ENCODE measurements at places on chromosomes 2 and 18.
A peak's percentile ranks its signal among the peaks of the same experiment; 100 is the strongest.

- DNase-seq: no peak
Observed at GRCh38 chr18:68841301-68841700, 43.4 kb downstream of the CCDC102B start.

- no peak for DNase-seq
Observed at GRCh38 chr2:58938988-58939387, 697.9 kb upstream of the FANCL start.

- no peak for DNase-seq
Observed at GRCh38 chr18:50614838-50615237, 55.0 kb downstream of the MAPK4 start.

DNA sequence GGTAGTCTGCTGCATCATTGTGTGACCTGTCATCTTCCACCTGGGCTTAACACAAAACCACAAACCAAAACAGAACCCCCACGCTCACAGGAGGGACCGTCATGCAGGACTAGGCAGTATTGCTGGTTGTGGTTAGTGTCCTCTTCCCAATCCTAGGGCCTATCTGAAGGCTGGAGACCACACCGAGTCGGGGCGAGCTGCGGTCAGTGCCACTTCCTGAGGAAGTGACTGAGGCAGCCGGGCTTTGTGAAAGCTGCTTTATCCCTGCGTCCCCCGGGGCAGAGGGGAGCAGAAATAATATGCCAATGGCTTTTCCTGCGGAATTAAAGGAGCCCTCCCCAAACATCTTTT lies 22.9 kb downstream of the ZNF532 start:
- no peak for DNase-seq

DNA sequence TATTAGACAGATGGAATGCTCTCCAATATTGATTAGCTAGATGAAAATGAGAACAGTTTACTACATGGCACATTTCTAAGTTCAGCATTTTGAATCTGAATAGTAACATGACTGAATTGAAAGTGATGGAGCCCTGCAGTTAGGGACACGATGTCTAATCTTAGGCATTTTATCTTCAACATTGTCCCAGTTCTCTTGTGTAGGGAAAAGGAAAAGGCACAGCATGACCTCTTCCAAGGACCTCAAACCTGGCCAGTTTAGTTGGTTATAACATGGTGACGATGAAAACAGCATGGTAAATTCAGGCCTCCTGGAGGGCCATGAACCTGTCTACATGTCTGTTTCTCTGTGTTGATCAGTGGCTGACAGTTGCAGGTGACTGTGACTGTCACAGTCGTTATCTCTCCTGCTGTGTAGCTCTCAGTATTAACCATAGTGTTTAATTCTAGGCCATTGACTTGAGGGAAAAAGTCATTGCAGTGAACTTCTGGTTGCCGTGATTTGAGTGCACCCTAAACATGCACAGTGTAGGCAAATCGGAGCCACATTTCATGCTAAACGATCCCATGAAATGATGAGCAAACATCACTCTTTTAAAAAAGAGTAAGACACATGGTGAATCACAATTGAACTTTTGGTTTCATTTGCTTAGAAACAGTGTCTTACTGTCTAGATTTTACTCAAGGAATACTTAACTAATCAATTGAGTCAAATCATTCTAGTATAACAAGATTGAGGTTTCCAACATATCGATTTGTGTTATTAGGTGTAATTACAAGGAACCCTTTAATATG lies 129.7 kb downstream of the PHLPP1 start:
- no peak for DNase-seq

GRCh38 chr18:7329016-7329415 lies 98.1 kb downstream of the LRRC30 start:
- DNase-seq: no peak

DNA sequence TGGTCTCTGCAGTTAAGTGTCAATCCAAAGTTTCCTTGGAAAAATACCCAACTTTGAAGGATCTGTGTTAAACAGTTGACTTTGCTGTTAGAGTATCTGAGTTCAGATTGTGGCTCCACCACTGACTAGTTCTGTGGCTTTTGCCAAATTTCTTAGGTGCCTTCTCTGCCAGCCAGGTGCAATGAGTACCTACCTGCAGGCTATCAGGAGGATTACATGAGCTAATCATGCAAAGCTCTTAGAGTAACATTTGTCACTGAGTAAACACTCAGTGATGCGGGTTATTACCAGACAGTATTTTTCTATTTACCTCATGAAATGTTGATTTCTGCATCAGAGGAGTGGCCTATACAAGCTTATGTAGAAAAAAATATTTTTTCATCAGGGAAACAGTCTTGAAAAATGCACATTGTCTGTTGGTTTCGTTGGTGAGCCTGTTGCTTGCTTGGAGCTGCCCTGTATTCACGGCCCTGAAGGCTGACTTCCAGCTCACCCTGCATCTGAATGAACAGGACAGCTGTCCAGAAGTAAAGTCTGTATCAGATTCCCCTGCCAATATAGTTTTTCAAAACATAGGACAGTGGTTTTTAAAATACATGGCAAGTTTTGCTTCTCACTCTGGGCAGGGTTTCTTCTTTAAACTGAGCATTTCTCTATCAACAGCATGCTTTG lies 235.1 kb downstream of the CDCA7 start:
- DNase-seq: peak; percentile 12

DNA sequence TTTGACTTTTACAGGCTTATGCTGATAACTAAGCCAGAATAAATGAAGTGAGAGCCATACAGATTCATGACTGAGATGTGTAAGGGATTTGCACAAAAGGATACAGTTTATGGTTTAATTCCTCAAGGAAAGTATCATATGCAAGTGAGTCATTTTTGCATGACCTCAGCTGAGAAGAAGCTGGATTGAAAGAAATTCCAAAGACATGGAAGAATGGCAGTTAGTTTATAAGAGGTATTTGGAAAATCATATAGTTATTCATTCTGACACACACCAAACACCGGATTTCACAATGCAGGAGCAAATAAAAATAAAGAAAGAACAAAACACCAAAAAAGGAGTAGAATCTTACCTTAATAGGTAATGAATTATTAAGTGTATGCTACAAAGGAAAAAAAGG lies 83.2 kb upstream of the RND3 start:
- DNase-seq: peak; percentile 45

DNA sequence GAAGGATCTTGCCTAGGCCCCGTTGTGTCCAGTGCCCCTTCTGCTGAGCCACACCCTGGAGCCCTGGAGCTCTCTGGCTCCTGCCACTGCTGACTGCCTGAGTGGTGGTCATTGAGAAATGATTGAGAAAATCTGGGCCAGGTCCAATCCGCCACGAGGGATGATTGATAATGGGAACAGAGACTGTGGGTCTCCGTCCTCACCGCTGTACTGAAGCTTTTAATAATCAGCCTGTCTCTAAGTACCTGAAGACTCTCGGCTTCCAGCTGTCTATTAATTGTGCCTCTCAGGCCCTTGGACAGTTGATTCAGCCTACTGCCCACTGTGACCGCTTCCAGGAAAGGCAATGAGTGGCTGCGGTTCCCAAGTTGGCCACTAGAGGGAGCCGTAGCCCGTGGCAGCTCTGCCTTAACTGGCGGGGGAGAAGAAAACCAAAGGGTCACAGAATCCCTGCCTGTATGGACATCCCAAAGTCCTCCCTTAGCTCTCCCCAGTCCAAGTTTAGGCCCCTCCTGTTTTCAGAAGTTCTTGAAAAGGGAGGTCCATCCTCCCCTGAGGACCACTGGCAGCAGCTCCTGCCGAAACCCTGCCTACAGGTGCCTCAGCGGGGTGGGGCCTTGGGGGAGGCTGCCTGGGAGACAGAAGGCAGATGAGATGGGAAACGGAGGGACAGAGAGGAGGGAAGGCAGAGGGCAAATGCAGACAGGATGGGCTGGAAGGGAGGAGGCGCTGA lies 213.6 kb downstream of the TNS1 start:
- DNase-seq: peak; percentile 35

GRCh38 chr2:29706171-29706720 lies 215.1 kb downstream of the ALK start:
- peak; percentile 3 for DNase-seq

DNA sequence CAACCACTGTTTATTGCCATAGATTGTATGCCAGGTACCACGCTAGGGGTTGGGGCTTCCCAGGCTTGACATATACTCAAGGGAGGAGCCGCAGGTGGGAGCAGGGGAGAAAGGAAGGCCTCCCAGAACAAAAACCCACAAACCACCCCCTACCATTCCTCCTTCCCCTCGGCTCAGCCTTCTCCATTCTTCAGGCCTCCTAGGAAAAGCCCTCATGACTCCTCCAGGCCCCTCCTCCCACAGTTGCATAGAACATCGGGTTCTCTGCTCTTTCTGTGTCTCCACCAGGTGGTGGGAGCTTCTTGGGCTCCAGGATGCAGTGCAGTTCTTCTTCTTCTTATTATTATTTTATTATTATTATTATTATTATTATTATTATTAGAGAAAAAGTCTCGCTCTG lies 80.3 kb downstream of the ZFP36L2 start:
- DNase-seq: no peak

DNA sequence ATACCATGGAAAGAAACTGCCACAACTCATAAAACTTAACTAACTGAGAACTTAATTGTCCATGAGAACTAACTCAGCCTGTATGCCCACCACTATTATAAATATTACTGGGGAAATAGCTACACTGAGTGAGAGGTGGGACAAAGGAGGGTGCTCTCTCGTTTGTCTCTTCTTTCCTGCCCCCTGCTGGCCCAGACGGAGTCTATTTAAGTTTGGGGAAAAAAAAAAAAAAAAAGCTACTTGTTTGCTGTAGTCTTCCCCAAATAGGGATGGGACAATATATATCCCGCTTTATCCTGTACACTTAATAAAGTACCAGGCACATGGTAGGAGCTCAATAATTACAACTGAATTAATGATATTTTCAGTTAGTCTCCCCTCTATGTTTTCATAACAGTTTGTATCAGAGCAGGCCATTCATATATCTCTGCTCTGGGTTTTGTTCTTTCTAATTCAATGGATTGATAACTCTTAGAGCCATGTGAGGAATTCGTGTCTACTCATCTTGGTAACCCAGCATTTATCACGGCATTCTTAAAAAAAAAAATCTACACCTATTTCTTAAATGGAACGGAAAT lies 647.6 kb upstream of the PKDCC start:
- DNase-seq: no peak

GRCh38 chr2:56898986-56899385 lies 715.2 kb downstream of the CCDC85A start:
- DNase-seq: no peak

GRCh38 chr2:44077942-44078511 lies 82.2 kb upstream of the LRPPRC start:
- no peak for DNase-seq

GRCh38 chr2:177633111-177633510 lies 240.5 kb downstream of the AGPS start:
- no peak for DNase-seq

GRCh38 chr2:84395820-84396219 lies 63.3 kb downstream of the SUCLG1 start:
- peak; percentile 18 for DNase-seq

GRCh38 chr2:86045541-86045940 lies 60.1 kb downstream of the POLR1A start:
- no peak for DNase-seq

GRCh38 chr2:234818937-234819336 lies 132.9 kb upstream of the SH3BP4 start:
- DNase-seq: no peak

DNA sequence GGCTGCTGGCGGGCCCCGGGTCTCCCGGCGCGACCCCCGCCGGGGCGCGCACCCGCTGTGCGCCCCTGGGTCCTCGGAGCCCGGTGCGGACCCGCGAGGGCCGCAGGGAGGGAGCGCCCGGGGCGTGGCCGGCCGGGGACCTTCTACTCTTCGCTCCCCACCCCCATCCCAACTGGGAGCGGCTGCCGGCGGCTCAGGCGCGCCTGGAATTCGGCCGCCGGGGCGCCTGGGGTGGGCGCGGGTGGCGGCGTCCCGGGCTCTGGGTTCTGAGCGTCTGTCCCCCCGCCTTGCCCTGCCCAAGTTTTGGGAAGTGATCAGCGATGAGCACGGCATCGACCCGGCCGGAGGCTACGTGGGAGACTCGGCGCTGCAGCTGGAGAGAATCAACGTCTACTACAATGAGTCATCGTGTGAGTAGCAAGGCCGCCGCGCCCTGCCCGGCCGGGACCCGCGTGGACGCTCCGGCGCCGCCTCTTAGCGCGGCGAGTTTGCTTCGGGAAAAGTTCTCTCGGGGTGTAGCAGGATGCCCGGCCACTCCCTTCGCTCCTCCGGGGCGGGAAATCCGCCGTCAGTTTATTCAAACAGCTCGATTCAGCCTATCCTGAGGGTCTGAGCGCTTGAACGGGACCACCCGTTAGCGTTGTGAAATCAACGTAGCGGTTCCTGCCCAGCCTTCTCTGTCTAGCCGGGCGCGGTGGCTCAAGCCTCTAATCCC lies 502 bp downstream of the TUBB6 start:
- DNase-seq: peak; percentile 47

DNA sequence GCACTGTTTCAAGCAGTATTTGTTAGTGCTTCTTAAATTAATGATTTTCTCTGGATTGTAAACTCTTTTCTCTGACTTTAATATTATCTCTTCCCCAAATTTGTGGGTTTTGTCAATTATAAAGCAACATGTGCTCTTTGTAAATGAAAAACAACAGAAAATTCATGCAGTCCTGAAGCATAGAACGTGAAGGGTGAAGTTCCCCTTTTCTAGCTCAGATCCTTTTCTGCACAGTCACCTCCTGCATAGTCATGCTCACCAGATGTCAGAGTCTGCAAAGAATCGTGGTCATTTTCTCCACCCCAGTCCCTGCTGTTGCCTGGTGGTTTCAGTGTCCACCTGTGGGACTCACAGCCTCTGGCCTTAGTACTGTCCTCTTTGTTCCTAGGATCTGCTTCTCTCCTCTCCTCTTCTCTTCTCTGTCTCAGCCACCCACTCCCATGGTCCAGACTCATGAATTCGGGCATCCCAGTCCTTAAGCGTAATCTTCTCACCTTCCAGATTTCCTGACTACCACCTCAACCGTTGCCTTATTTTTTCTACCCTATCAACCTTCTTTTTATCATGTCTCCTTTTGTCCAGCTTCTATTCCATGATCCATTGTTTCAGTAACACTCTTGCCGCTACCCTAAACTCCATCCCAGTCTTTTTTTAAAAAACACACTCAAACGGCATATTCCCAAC lies 229.1 kb downstream of the RTP5 start:
- DNase-seq: no peak

- no peak for DNase-seq
Observed at GRCh38 chr2:120493231-120493630, 147.3 kb downstream of the INHBB start.

DNA sequence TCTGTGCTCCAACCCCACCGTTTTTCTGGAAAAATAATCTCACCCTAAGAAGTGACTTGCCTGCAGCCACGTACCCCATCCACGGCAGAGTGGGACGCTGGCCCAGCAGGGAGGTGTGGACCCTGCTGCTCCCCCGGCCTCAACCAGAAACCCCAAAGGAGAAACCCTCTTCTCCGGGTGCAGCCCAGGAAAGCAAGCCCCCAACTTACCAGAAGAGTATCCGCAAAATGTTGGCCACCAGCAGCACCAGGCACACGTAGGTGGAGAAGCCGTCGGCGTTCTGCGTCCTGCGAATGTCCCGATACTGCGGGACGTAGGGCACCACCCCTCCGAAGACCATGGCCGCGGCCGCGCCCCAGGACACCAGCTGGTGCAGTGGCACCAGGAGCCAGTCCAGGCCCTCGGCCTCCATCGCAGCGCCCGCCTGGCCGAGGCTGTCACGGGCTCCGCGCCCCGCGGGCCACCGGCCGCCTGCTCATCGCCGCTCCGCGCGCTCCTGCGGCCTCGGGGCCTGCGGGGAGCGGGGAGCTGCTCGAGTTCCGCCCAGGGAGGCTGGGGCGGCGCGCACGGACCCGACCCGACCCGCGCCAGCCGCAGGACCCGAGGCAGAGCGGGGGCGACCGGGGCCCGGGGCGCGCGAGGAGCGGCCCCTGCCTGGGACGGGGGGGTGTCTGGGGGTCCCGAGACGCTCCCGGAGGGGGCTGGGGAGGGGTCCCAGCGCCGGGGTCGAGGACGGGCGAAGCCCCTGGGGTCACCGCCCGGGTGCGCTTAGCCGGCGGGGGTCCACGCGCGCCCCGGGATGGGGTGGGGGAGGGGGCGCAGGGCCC lies 725 bp downstream of the SLC66A2 start:
- no peak for DNase-seq
